ENCODE measurements at places on chromosomes 2 and 18.

- DNase-seq = no peak
These were observed 5.2 kb upstream of the DNAJB2 start for GRCh38 chr2:219273937-219274336.

DNA sequence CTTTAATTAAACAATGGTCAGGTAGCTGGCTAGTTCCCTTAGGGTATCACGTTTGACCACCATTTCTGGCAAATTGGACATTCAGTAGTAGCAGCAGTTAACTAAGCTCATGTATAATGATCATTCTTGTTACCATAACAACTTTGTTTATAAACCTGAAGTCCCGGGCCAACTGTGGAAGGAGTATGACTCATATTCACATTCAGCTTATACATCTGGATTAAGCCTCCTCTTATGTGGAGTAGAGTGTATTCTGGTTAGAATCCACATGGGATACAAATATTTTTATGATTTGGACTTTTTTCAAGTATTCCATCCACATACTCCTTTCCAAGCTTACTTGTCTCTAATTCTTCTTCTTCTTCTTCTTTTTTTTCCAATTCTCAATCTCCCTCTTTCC lies 70.3 kb upstream of the ZSWIM2 start:
- DNase-seq = no peak

DNA sequence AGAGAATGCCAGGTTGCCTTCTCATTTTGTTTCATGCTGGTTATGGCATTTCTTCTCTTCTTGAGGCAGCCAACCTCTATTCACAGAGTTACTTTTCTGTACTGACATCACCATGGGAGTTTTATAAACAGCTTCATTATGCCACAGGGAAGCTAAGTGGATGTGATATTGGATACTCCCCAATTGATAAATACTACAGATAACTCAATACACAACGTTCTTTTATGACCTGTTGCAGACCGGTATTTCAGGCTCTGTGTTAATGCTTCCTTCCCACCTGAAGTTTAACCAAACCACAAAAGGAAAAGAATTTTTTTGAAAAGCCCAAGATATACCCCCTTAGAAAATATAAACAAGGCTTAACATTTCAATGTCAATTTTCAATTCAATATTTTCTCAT lies 258.3 kb upstream of the SOX11 start:
- no peak for DNase-seq

DNA sequence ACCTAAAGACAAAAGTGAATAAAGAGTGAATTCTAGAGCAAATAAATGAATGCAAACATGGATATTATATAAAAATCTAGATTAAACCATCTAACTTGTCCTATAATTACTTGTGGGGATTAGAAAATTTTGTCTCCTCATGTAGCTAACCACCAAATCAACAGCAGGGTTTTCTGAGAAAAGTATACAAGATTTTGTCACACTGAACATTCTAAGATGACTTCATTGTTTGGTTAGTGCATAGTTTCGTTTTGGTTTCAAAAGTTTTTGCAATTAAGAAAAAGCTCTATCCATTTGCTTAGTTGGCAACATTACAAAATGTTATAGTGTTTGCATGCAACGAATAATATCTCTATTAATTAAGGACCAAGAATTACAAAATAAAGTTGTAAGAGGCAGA lies 125.0 kb downstream of the LRP2 start:
- DNase-seq = no peak

DNA sequence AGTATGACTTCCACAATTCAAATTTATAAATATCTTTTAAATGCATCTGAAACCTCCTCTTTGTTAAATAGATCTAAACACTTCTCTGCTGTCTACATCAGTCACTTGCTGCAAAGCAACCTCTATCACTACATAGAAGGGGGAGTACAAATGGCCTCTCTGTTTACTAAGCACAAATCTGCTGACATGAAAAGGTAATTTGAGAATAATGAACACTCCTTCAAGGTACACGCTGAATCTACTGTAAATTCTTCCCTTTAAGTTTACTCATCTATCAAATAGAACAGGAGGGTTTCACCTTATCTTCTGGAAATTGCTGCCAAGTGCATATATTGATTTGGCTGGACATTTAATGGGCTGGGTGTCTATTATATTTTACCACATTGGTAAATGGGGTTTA lies 879.6 kb downstream of the SUCLG1 start:
- no peak for DNase-seq

DNA sequence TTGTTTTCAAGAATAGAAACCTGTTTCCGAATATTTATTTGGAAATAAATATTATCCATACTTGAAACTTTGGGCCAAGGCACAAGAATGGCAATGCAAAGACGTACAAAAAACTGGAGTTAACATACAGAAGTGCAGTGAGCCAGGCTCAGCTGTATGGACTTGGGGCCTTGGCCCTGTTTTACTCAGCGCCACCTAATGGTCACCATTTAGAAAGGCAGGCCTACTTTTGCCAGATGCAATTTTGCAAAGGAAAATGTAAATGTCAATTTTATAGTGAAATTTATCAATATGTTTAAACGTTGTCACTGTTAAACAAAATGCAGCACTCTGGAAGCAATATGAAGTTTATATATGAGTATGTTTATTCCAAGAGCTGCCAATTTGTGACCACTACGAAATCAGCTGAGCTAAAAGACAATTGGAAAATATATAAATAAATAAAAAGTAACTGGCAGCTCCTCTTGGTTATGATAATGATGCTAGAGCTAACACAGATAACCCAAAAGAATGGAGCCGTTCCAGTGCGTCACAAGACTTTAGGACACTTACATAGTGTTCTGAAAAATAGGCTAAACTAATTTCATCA lies 155.0 kb downstream of the ARHGAP15 start:
- no peak for DNase-seq

GRCh38 chr18:43525169-43525568 lies 247.9 kb upstream of the SYT4 start:
- DNase-seq = no peak

All from T-helper 22 cell (primary cell).